CD4-positive, alpha-beta memory T cell (primary cell): ENCODE measurements at places on chromosomes 7 and 10. TPM values are rescaled to one million over a fixed set of nuclear protein-coding genes. Genes with fewer than 3 reads are reported as not detected.

SLIT1 gene
- 0.32 TPM for total RNA-seq

DDIT4 gene
- 24.5 TPM for total RNA-seq

PITX3 gene
- not detected for total RNA-seq

PIP gene
- total RNA-seq = not detected

- H3K36me3 ChIP-seq = no peaks in the 10 kb centered on the region
- DNase-seq = no peak
- H3K27ac ChIP-seq = no peak overlapping the region
- H3K27me3 ChIP-seq = no peaks in the 10 kb centered on the region
- no peak overlapping the region for H3K4me3 ChIP-seq
These were observed 33.2 kb upstream of the PLEKHA1 start for GRCh38 chr10:122341141-122341810.

GRCh38 chr7:89966067-89966664, 188.1 kb upstream of the STEAP1 start:
- H3K27me3 ChIP-seq = no peaks in the 10 kb centered on the region
- H3K4me1 ChIP-seq = no peaks in the 10 kb centered on the region
- no peak overlapping the region for H3K27ac ChIP-seq
- H3K36me3 ChIP-seq = no peaks in the 10 kb centered on the region
- H3K4me3 ChIP-seq = no peak overlapping the region
- DNase-seq = no peak

GRCh38 chr10:110267276-110267675, 37.4 kb downstream of the SMNDC1 start:
- no peaks in the 10 kb centered on the region for H3K27me3 ChIP-seq
- DNase-seq = no peak
- H3K4me1 ChIP-seq = peaks cover 26% of the 10 kb centered on the region
- no peak overlapping the region for H3K27ac ChIP-seq

- H3K27me3 ChIP-seq = no peaks in the 10 kb centered on the region
- no peak for DNase-seq
- no peaks in the 10 kb centered on the region for H3K4me1 ChIP-seq
These were observed 43.1 kb upstream of the GPAM start for GRCh38 chr10:112226439-112227248.

GRCh38 chr7:18894155-18894554, 223.3 kb downstream of the TWIST1 start:
- no peaks in the 10 kb centered on the region for H3K4me1 ChIP-seq
- no peak for DNase-seq
- no peaks in the 10 kb centered on the region for H3K27me3 ChIP-seq
- H3K4me3 ChIP-seq = no peak overlapping the region
- H3K27ac ChIP-seq = no peak overlapping the region

- no peaks in the 10 kb centered on the region for H3K36me3 ChIP-seq
- no peak overlapping the region for H3K4me3 ChIP-seq
- H3K4me1 ChIP-seq = no peaks in the 10 kb centered on the region
- H3K27me3 ChIP-seq = no peaks in the 10 kb centered on the region
- no peak overlapping the region for H3K27ac ChIP-seq
- DNase-seq = no peak
These were observed 256.4 kb upstream of the SLC26A5 start for GRCh38 chr7:103702454-103702853.
